Activated CD4-positive, alpha-beta memory T cell treated with anti-CD3 and anti-CD28 coated beads for 36 hours (primary cell): ENCODE measurements at places on chromosomes 7 and 10.

DNA sequence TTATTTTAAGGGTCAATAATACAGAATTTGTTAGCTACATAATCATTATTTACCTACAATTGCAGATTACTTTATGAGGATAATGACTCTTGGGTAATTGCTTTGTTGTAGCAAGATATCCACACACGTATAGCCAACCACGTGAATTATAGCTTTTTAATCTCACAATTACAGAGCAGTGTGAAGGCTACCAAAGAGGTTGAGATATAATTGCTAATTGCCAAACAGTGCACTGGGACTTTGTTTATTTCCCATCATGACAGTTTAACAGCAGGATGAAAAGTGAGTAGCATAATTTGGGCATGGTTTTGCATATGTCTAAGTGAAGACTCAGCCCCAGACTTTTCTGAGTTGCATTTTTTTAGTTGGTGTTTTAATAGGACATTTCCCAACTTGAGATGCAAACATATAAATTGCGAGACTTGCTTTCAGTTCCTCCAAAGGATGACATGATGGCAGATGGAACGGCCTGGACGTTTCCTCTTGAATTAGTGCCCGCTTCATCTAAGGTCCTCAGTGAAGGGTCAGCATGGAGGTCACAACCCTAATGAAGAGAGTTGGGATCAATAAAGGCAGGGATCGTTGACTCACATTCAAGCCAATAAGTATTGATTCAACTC, 180.7 kb upstream of the GPR26 start:
- no peak for DNase-seq

DNA sequence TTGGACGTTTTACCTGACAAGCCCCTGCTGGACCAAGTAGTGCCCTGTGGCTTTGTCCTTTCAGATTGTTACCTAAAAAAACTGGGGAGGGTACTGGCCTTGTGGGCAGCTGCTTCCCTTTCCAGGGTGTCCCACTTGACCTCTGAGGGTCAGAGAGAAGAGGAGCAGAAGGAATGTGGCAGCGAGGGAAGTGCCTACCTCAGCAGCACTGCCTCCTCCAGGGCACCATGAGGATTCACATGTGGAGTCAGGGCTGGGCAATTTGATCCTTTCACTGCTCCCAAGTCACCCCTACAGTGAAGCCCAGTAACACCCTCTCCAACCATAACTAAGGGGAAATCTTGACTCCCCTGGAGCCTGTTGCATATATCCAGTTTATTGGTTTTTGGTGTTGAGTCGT, 64.6 kb downstream of the ITGB1 start:
- no peak for DNase-seq

DNA sequence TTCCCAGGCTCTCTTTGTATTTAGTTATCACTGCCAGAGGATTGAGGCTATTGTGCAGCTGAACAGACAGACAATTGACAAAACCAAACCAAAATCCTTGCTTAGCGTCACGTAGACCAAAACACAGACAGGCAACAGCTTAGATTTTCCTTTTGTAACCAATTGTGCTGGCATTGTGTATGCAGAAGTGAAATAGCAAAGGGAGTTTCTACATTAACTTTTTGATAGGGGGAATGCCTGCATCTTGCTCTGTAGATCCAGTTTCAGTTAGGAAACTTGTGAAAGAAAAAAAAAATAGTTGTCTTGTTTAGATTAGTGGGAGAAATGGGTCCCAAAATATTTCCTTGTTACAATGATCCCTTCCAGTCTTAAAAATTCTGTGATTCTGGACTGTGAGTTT, 333.8 kb downstream of the BBS9 start:
- DNase-seq = no peak

DNA sequence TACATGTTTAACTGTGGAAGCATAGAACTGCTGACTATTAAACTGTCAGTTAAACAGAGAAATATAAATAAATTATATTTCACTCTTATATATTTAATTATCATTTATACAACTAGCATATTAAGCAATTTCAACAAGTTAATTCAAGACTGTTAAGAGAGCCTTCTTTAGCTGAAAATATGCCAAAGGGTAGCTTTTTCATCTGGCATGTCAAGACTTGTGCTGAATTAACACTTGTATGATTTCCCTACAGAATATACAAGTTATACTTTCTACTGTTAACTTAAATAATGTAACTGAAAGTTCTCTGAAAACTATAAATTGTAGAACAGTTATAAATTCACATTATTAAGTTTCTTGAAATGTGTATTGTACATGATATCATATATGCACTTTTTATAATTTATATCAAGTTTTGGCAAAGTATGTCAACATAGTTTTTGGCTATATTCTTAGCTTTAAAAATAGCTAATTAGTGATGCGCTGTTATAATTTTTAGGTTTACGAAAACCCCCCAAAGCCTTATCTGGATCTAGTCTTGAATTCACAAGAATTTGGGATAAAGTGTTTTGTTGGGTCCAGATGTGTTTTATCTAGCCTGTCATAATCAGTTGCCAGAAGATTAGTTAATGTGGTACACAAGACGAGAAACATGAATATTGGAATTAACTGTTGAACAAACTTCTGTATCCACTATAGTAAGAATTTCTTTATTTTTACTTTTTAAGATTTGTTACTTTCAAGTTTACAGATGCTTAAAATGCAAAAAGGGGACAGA, 231.1 kb upstream of the FOXP2 start:
- no peak for DNase-seq

DNA sequence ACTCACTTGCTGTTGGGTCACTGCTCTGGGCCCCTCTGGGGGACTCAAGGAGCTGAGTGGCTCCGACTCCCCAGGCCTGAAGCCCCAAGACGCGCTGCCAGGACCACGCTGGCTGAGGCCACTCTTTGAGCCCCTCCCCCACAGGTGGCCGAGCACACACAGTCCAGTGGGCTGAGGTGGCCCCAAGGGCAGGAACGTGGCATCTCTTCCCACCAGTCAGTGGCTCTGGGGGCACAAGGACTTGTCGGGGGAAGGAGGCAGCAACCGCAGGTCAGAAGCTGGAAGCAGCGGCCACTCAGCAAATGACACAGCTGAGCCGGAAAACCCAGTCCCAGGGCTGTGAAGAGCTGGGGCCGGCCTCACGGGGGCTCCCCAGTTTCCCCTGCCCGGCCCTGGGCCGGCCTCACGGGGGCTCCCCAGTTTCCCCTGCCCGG, 24.1 kb downstream of the GRIFIN start:
- DNase-seq = peak; percentile 35

DNA sequence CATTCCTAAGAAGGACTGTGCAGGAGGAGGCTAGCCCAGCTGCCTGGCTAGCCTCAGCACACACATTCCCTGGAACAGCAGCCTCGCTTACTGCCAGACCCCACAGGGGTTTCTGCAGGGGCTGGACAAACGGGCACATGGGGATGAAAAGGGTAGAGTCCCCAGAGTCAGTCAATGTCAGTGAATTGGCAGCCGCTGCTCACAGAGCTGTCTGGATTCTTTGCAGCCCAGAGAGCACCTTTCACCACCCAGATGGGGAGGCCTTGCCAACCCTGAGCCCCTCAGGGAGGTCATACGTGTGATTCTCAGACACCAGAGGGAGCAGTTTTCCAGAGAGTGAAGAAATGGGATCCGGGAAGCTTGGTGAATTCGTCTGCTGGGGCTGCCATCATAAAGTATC, 143.3 kb downstream of the KCNMA1 start:
- no peak for DNase-seq

DNA sequence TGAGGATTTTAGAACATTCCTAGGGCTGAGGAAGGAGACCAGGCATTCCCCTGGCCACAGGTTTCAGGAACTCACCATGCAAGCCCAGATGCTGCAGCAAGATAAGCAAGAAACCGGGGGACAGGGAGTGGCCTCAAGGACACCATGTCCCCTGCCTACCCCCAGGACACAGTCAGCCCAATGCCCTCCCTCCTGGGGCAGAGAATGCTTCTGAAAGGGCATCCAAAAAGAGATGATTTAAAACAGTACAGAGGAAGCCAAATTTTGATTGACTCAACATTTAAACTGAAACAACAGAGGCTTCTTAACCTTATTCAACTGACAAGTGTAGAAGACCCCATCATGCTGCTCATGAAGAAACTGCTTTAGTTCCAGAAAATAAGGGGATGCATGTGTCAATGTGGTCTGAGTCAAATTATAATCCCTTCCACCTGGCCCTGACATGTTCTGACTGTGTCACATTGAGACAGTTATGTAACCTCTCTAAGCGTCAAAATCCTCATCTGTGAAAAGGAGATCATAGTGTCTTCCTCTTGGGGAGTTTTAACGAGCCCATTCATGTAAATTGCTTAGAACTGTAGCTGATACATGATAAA, 60.0 kb downstream of the ICA1 start:
- DNase-seq = no peak

DNA sequence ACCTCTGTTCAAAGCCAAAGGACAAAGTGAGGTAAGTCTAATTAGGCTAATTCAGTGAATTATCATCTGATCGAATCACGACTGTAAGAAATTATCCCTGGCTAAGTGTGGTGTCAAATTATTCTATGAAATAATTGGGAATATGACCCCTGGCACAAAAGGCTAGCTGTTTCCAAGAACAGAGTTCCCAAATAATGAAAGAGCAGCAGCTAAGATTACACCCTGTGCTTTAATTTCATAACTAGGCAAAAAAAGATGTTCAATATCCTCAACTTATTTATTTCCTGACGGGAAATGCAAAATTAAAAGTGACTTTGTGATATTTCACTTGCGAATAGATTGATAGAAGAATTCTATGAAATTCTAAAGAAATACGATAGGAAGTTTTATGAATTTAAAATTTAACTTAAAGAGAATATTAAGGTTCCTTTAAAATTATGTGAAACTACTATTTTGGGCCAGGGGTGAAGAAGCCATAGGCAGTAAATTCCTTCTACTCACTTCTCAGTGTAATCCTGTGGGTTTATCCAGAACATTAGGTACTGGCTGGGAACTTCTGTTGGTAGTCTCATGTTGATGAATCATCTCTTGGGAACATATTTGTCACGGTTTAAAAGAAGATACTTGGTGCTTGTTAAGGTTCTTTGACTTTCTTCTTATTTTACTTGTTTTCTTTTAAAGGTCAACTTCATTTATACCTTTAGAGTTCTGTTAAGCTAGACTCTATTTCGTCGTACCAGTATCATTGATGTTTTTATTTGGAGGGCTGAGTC, 148.5 kb downstream of the POLR1F start:
- no peak for DNase-seq

GRCh38 chr7:149625340-149625946, 127.8 kb upstream of the ZNF746 start:
- peak; percentile 76 for DNase-seq

DNA sequence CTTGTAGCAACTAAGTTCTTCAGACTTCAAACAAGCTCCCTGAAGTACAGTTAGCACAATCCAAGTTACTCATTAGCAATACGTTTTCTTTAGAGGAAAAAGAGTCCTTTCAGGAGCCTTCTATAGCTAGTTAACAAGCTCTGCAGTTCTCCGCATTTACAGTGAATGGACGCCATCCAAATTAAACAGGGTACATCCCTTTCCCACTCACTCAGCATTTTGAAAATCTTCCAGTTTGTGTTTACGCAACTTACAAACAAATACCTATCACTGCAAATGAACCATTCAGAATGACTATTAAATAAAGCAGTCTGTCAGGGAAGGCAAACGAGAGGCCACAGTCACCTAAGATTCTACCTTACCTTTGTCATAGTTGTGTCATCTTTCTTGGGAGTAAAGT, 84.5 kb downstream of the RNF32 start:
- DNase-seq = no peak

GRCh38 chr10:15027741-15028140, 16.0 kb upstream of the OLAH start:
- DNase-seq = no peak

DNA sequence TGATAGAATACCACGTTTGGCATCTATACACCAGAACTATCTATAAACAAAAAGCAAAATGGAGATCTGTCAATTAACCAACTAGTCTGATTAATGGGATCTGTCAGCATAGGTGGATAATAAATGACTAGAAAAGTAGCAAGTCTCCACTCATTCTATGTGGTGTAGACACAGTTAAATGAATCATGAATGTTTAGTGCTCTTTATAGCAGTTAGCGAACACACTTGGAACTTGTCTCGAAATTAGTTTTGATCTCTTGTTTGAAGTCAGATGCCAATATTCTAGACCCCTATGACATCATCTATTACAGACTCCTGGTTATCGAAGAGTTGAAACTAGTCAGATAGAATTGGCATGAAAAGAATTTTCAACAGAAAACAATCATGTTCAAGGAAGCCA, 259.7 kb downstream of the AHR start:
- no peak for DNase-seq
